Kidney (tissue), 22 donors: ENCODE measurements at places on chromosomes 5 and 9. TPM values are rescaled to one million over a fixed set of nuclear protein-coding genes. Genes with fewer than 3 reads are reported as not detected.
A peak's percentile ranks its signal among the peaks of the same experiment; 100 is the strongest.

GRCh38 chr9:16628413-16628812 is 242.1 kb downstream of the BNC2 start:
- no peaks in the 10 kb centered on the region for H3K27me3 ChIP-seq
- no peak overlapping the region for H3K4me3 ChIP-seq
- H3K36me3 ChIP-seq, result no peaks in the 10 kb centered on the region
- peaks cover 10% of the 10 kb centered on the region for H3K4me1 ChIP-seq
- DNase-seq, result no peak
- no peak overlapping the region for H3K27ac ChIP-seq

DNA sequence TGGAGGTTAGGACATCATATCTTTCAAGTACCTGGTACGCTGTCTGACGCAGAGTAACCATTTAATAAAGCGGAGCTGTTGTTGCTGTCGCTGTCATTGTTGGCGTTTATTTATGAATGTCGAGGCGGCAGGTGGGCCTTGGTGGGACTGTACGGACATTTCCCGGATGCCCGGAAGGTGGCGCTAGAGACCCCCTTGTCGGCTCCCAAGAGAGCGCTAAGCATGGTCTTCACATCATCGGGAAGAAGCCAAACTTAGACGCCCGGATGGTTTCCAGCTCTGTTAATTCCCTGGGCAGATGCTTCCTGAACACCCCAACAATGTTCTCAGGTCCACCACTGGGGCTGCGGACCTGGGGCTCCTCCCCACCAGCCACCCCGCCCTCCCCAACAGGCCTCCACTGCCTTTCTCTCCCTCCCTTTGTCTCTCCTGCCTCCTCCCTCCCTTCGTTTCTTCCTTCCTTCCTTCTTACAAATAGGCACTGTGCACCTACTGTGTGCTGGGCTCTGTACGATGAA is 54.1 kb downstream of the DUSP1 start:
- H3K4me1 ChIP-seq, result peaks cover 35% of the 10 kb centered on the region
- no peaks in the 10 kb centered on the region for H3K27me3 ChIP-seq
- H3K36me3 ChIP-seq, result no peaks in the 10 kb centered on the region
- no peak overlapping the region for H3K4me3 ChIP-seq
- H3K27ac ChIP-seq, result no peak overlapping the region
- peak; percentile 92 for DNase-seq

ZBTB34 gene
- 12.5 TPM for total RNA-seq

- no peak for DNase-seq
- H3K4me3 ChIP-seq, result no peak overlapping the region
- H3K36me3 ChIP-seq, result no peaks in the 10 kb centered on the region
- no peaks in the 10 kb centered on the region for H3K4me1 ChIP-seq
These were observed 481.7 kb upstream of the KLF4 start for GRCh38 chr9:107971241-107971640.

- no peak overlapping the region for H3K27ac ChIP-seq
- DNase-seq, result no peak
- peaks cover 3% of the 10 kb centered on the region for H3K36me3 ChIP-seq
- H3K4me1 ChIP-seq, result no peaks in the 10 kb centered on the region
- H3K27me3 ChIP-seq, result no peaks in the 10 kb centered on the region
- no peak overlapping the region for H3K4me3 ChIP-seq
These were observed 9.3 kb upstream of the CORO2A start for GRCh38 chr9:98201749-98202148.

DNA sequence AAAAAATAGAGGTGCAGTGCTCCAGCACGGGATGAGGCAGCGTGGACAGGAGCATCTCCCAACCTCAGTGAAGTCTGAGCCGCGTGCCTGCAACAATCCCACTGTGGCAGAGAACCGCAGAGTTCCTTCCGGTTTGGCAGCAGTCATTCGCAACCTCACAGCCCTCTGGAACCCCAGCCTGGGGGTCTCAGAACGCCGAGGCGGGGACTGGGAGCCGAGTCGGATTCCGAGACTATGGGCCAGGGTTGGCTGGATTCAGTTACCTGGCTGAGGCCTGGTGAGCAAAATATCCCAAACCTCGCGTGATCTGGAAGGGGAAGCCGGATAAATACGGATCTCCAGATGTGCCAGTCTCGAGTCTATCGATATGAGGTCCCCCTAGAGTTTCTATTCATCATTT is 27.0 kb downstream of the CDKN2A start:
- H3K36me3 ChIP-seq, result no peaks in the 10 kb centered on the region
- no peak overlapping the region for H3K27ac ChIP-seq
- peaks cover 13% of the 10 kb centered on the region for H3K4me1 ChIP-seq
- no peak overlapping the region for H3K4me3 ChIP-seq
- DNase-seq, result peak; percentile 39

SPATA31E1 gene
- not detected for total RNA-seq

RFESD gene
- total RNA-seq, result 2.6 TPM

CCL28 gene
- total RNA-seq, result 22.8 TPM

DNA sequence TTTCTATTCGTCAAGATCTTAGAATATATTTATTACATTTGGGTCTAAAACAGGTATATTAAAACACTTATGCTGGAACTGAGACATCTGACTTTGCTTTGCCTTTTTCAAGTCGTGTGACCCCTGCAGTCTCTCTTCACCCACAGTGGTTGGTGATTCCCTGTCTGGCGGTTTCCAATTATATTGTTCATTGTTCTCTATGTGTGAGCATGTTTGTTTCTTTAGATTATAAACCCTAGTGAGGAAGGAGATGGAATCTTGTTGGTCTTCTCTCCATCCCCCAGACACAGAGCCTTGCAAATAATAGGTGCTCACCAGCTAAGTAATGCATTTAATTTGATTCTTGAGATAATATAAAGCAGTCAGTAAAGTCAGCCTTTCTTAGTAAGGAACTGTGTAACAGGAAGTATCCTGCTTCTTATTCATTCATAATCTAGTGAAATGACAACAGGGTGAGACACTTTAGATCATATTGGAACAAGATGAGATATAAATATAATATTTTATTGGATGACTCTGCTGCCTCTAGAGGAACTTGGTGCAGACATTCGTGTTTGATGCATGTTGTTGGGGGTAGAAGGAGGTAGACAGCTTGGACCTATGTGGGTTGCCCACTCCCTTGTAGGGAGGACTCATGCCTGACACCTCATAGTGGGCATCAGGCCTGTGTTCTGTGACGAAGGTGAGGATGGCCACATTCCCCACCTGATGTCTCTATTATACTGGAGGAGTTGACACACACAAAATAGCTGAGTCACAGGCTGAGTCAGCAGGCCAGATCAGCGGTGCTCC is 88.1 kb downstream of the FGF1 start:
- peaks cover 4% of the 10 kb centered on the region for H3K4me1 ChIP-seq
- no peaks in the 10 kb centered on the region for H3K27me3 ChIP-seq
- no peak overlapping the region for H3K4me3 ChIP-seq
- no peaks in the 10 kb centered on the region for H3K36me3 ChIP-seq
- no peak for DNase-seq
- H3K27ac ChIP-seq, result no peak overlapping the region

C8G gene
- total RNA-seq, result 1.9 TPM
